Aorta (tissue), 5 donors: ENCODE measurements at places on chromosomes 2 and 18. TPM values are rescaled to one million over a fixed set of nuclear protein-coding genes. Genes with fewer than 3 reads are reported as not detected.

DNA sequence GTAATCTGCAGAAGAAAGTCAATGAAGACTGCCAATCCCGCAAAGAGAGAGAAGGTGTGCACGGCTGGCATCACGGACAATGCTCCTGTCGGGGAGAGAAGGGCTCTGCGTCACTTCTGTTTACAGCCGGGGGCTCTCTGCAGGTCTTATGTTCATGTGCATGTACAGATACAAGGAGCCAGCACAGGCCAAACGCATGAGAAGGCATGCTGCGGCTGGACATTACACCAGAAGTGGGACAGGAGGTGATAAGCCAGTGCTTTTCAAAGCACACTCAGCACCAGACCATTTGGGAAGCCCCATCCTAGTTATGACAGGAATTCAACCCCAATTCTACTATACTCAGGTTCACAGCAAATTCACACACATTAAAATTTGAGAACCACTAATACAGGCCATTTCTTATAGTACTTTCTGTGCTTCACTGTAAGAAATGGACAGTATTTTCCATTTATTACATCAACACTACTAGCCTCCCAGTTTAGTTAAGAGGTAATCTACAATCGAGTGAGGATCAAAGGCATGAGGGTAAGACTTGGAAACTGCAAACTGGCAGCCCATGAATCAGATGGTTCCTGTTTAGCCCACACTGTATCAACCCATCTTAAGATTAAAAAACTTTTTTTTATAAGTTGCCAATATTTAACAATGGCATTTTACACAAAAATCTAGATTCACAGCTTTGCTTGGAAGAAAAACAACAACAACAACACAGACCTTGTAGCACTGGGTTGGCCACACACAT, 38.2 kb downstream of the RMC1 start:
- DNase-seq, result no peak

- DNase-seq, result no peak
These were observed 112.3 kb downstream of the COLEC12 start for GRCh38 chr18:388200-388599.

DNA sequence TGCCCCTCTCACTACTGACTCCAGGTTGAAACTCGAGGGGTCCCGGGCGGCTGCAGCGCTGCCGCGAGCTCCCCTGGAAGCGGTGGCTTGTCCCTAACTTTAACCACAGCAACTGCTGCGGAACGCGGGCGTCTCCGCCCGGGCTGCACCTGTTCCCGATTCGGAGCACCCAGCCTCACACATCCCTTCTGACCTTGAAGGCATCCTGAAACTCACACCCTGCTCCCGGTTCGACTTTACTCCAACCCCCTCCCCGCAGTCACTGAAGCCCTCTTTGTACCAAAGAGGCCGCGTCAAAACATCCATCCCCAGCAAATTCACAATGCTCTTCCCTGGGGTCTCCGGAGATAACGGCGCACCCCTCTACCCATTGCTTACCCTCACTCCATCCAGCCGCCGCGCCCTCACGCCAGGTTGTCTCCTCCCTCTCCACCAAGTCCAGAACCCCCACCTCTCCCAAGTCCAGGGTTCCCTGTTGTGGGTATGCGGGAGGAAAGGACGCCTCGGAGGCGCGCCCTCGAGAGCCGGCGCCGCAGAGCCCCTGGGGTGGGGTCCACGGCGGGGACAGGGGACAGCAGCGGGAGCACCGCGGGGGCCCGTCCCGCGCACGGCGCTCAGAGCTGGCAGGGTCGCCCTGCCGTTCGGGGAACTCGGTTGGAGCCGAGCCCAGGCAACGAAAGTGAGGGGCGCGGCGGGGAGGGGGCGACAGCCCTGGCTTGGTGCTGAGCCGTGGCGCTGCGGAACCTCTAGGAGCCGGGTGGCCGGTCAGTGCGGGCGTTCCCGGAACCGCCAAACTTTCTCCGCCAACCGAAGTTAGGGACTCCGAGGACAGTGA, 934 bp downstream of the MYO5B start:
- DNase-seq, result no peak

DNA sequence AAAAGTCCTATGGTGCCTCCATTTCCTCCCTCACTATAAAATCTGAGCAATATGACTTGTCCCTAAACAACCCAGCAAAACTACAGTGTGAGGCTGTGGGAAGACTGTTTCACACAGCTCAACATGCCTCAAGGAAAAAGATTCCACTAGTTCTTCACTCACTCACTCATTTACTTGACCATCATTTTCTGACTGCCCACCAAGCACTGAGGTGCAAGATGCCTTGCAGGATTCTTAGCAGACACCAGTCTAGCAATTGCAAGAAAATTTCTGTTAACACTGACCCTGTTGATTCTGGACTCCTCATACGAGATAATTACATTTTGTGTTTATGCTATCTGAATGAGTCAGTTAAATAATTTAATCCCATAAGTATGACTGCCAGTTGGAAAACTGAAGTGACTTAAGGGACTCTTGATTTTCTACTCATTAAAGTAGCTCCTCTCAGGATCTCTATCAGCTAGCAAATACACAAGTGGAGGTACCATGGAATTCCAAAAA, 51.9 kb upstream of the PCBP1 start:
- no peak for DNase-seq

DNA sequence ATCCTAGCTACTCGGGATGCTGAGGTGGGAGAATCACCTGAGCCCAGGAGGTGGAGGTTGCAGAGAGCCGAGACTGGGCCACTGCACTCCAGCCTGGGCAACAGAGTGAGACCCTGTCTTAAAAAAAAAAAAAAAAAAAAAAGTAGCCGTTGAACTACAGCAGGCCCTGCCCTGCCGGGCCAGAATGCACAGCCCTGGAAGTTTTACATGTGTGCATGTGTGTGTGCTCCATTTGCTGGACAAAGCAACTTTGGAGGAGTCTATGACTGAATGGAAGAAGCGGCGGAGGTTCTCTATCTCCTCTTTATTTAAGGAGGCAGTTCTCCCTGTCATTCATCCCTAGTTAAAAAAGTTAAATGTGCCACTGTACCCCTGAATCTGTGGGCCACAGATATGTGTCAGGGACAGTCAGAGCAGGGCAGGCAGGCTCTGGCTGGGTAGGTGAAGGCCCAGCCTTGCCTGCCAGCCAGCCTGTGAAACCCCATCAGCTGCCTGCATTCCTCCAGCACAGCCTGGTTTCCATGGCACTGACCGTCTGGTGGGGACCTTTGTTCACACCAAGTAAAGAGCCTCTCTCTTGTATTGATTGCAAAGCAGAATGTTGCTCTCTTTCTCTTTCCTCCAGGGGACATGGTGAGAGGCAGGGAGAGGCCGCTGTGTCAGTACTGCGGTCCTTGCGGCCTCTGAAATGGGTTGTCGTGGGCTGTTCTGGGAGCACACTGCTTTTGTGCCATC, 10.9 kb downstream of the LIPG start:
- DNase-seq, result no peak

DNA sequence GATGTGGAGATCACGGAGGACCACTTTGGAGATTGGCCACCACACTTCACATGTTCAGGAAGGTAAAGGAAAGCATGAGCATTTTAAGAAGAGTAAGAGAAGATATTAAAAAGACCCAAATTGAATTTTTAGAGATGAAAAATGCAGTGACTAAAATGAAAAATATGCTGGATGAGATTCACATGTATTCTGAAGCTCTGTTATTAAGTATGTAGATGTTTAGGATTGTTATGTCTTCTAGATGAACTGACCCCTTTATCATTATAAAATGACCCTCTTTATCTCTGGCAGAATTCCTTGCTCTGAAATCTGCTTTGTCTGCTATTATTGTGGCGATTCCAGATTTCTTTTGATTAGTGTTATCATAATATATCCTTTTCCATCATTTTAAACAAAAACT, 36.0 kb upstream of the DYNC2LI1 start:
- no peak for DNase-seq

DNA sequence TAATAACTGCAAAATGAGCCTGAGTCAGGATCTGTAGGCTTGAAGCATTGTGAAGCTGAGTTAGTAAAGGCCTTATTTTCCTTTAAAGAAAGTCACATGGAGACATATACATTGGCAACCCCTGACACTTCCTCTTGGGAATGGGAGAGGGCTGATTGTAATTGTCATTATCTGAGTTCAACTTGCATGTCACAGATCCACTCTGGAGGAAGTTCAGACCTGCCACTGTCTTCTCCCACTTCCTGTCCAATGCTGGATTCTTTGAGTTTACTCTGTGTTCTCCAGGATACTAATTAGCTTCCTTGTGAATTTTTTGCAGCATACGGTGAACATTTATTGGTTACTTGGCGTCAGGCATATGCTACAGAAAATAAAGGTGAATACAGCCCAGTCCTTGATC, 34.1 kb downstream of the SMARCAL1 start:
- no peak for DNase-seq

Gene KIF1A
- not detected for polyA plus RNA-seq

Gene CD226
- polyA plus RNA-seq, result 0.15 TPM
